ENCODE measurements at places on chromosomes 2 and 18. TPM values are rescaled to one million over a fixed set of nuclear protein-coding genes. Genes with fewer than 3 reads are reported as not detected.

DNA sequence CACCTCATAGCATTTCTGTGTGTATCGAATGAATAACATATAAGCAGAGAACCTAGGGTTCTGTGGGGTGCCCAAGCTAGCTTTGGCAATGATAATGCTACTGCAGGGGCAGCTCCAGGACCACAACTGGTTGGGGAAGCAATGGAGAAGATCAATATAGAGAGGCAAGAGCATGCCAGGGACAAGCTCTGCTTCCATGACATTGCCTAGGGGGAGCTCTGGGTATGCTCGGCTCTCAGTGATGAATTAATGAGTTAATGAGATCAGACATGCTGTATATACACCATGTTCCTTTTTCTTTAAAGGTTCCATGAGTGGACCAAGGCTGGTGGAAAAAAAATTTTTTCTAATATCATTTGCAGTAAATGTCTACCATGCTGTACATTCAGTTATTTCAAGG, 618.4 kb downstream of the BCL11A start:
- DNase-seq, result no peak

- DNase-seq, result no peak
Measured at GRCh38 chr2:83459456-83459855, 999.6 kb downstream of the SUCLG1 start.

GRCh38 chr18:44548291-44549221, 132.1 kb upstream of the SETBP1 start:
- DNase-seq, result peak; percentile 7

GRCh38 chr2:74219846-74220486, 21.6 kb downstream of the MTHFD2 start:
- no peak for DNase-seq

DNA sequence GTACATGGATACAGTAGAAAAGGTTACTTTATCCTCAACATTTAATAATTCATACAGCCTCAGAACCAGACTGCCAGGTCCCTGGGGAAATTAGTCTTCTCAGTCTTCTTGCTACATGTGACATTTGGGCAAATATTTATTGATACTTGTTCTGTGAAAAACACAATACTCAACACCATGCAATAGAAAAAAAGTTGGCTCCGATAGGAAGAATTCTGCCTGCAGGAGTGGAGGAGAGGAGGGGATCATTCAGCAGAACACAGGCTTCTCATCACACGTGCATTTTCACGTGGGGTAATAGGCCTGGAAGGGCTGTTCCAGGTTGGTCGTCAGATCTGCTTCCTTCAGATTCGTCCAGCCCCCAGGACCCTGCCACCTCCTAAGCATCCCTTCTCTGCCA, 58.4 kb upstream of the ACKR3 start:
- no peak for DNase-seq

- DNase-seq, result no peak
Measured at GRCh38 chr18:13916559-13916958, 1.2 kb upstream of the MC2R start.

DNA sequence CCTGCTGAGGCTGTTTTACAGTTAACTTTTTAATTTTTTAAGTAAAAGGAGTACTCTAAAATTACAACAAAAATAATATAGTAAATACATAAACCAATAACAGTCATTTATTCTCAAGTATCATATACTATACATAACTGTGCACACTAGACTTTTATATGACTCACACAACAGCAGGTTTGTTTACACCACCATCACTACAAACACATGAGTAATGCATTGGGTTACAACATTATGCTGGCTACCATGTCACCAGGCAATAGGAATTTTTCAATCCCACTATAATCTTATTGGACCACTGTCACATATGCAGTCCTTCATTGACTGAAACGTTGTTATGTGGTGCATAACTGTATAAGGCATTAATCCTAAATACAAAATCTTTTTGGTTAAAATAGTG, 42.5 kb downstream of the RASGRP3 start:
- no peak for DNase-seq

GRCh38 chr18:58527285-58527951, 101.5 kb downstream of the ALPK2 start:
- no peak for DNase-seq

DNA sequence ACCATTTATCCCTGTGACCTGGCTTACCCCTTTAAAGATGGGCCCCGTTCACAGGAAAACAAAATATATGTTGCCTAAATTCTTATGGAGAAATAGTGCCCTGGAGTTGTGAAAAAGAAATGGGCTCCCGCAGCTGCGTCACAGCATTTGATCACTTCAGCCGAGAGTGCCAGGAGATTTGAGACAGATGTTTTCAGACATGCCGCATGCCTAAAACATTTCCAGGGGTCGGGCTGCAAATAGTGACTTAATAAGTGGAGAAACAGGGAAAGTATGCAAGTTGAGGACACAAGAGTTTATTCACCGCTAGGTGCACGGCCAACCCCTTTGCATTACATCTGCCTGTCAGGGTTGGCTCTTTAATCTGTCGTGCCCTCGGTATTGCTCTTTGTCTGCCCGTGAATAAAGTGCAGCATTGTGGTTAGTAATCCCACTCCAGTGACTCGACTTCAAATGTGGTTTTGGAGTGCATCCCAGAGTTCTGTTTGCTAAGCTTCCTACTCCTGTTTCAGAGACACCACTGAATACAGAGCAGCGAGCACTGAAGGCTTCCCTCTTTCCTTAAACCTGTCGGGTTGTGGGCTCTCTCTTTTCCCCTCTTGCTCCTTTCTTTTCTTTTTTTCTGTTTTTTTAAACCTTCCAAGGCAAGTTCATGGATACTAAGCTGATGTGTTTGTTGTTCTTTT, 187.5 kb downstream of the LTBP1 start:
- peak; percentile 60 for DNase-seq

DNA sequence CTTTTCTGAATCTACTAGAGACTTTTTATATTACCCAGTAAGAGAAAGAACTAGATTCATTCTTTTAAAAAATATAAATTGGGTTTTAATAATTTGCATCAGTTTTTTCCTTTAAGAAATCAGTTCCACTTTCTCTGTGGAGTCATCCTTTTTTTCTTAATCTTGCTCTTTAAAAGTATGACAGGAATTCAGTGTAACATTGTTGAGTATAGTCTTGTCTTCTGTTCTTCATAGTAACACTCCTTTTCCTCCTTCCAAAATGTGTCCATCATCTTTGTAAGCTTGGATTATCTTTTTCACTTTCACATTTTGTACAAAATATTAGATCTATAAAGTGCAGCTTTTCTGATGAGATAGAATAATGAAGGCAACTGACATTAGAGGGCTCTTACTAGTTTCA, 135.4 kb downstream of the HAUS1 start:
- DNase-seq, result no peak

Gene GYPC
- polyA plus RNA-seq, result 64.6 TPM

Gene CAVIN2
- polyA plus RNA-seq, result 35.2 TPM

Gene ZNF396
- 5.0 TPM for polyA plus RNA-seq

Gene PGAP1
- 24.2 TPM for polyA plus RNA-seq

Gene COBLL1
- 121 TPM for polyA plus RNA-seq

Gene GRHL1
- polyA plus RNA-seq, result 3.7 TPM

Gene GLB1L
- polyA plus RNA-seq, result 24.9 TPM

Measured in left renal cortex interstitium (tissue), 4 donors.